ENCODE measurements at places on chromosomes 3 and 15.

- DNase-seq: no peak
These were observed 22.1 kb upstream of the CRBN start for GRCh38 chr3:3201611-3202010.

DNA sequence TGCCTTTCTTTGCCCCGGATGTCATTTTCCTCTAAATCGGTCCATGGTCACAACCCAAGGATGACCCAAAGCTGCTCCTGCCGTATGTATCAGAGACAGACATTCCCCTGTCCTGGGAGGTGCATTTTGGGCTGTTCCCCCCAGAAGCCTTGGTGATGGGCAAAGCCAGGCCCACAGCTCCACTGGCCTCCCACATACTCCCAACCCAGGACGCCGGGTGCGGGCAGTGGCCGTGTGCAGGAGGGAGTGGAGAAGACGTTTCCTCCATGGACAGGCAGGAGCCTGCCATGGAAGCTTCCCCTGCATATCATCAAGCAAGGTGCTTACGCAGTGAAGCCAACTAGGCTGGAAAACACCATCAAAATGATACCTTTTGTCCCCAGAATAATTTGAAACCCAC lies 175.0 kb downstream of the ATP10A start:
- DNase-seq: no peak

- no peak for DNase-seq
These were observed 175.2 kb upstream of the ZPLD1 start for GRCh38 chr3:102259663-102260062.

DNA sequence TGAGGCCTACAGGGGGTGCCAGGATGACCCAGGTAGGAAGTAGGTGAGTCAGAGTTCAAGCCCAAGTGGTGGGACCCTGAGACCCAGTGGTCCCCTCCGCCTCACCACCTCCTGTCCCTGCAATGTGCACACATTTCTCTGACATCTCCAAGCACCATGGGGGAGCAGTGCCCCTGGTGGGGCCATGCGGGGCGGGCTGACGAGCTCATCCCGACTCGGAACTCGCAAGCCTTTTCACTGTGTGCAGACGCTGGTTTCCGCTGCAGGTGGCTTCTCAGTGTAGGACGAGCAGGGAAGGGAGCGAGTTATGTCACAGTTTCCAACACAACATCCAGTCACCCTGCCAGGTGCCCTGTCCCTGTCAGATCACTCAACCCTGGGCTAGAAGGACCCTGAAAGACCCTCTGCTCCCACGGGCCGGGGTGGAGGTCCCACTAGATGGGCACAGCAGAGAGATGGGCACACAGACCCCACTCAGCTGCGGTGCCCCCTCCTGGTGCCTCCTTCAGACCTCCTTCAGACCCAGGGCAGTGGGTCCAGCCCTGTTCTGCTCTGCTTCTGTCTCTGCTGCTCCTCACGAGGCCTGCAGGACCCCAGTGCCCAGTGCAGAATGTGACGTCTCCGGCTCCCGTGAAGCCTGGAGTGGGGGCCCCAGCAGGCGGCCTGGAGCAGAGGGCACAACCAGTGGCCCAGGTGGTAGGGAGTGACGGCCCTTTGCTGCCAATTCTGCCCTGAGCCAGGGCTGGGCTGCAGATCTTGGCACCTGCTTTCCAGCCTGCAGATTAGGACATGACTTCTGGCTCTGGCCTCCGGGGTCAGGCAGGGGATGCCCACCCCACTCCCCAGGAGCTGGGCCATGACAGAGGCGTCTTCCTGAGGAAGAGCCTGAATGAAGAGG lies 102.0 kb upstream of the RPL32 start:
- DNase-seq: no peak
